HepG2 (cell line): ENCODE measurements at places on chromosomes 4 and X.

DNA sequence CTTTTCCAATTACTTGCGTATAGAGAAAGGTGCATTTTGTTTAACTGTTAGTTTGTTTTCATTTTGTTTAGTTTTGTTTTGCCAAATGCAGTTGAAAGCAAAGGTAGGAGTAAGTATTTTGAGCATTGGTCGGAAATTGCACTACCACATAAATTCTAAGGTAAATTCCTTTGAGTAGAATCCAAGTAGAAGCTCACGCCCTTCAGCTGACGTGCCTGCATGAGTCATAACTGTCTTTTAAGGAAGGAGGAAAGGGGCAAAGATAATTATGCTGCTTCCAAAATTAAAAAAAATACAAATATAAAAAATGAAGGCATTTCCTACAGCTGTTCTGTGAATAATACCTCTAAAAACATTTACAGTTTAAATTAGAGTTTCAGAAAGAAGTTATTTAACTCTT lies 110.2 kb upstream of the MYOZ2 start:
- peaks cover 7% of the 10 kb centered on the region; the same call in 1 of the 3 replicates for H3K27me3 ChIP-seq
- H3K27ac ChIP-seq = no peak overlapping the region
- H3K36me3 ChIP-seq = no peaks in the 10 kb centered on the region
- no peaks in the 10 kb centered on the region for H3K4me1 ChIP-seq
- no peak for DNase-seq
- H3K4me3 ChIP-seq = no peak overlapping the region

- H3K27me3 ChIP-seq = no peaks in the 10 kb centered on the region
- H3K36me3 ChIP-seq = no peaks in the 10 kb centered on the region
- DNase-seq = no peak
- no peak overlapping the region for H3K27ac ChIP-seq
- H3K4me3 ChIP-seq = no peak overlapping the region
- no peaks in the 10 kb centered on the region for H3K4me1 ChIP-seq
Measured at GRCh38 chrX:26822448-26822847, 606.5 kb downstream of the MAGEB5 start.

GRCh38 chrX:142938793-142939192 lies 86.9 kb upstream of the SPANXN4 start:
- no peaks in the 10 kb centered on the region for H3K27me3 ChIP-seq
- no peaks in the 10 kb centered on the region for H3K4me1 ChIP-seq
- H3K4me3 ChIP-seq = no peak overlapping the region
- no peak overlapping the region for H3K27ac ChIP-seq

DNA sequence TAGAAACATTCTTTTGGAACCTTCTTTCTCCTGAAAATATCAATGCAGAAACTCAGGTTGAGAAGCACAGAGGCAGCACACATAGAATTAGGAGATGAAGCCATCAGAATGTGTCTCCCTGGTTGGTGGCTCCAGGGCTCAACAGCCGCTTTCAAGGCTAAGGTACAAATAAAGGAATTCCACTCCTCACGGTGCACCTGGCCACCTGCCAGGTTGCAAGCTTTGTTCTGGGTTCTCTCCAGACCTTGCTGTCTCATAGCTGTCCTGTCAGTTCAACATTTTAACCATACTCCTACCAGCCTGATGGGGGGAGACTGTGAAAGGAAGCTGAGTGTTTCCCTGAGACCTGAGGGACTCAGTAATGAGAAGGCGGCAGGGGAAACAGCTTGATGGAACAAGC lies 96.3 kb upstream of the HPF1 start:
- H3K4me1 ChIP-seq = no peaks in the 10 kb centered on the region
- H3K36me3 ChIP-seq = no peaks in the 10 kb centered on the region
- H3K4me3 ChIP-seq = no peak overlapping the region
- no peaks in the 10 kb centered on the region; the same call in 1 of the 2 replicates for H3K27me3 ChIP-seq
- H3K27ac ChIP-seq = no peak overlapping the region

- DNase-seq = no peak
- no peaks in the 10 kb centered on the region for H3K36me3 ChIP-seq
- H3K27ac ChIP-seq = no peak overlapping the region
- H3K4me3 ChIP-seq = no peak overlapping the region
- H3K4me1 ChIP-seq = no peaks in the 10 kb centered on the region
Measured at GRCh38 chr4:62543002-62543401, 1342.9 kb downstream of the ADGRL3 start.

DNA sequence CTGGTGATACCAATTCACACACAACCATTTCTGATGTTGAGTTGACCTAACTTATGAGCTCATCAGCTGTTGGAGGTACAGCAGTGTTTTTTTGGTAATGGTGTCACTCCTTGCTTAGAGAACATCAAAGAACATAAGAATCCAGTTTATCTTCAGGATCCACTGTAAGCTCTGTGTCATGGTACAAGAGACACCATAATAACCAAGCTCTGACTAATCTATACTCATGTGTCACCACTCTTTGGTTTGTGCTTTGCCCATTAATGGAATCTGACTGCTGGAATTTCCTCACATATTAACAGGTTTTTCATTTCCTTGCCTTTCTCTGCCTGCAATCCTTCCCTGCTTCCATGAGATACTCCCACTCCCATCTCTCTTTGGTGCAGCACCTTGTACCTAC lies 735.1 kb upstream of the LCORL start:
- no peak overlapping the region for H3K27ac ChIP-seq
- no peaks in the 10 kb centered on the region for H3K27me3 ChIP-seq
- no peaks in the 10 kb centered on the region for H3K36me3 ChIP-seq
- no peak for DNase-seq
- H3K4me1 ChIP-seq = no peaks in the 10 kb centered on the region

GRCh38 chrX:79176028-79176427 lies 31.5 kb downstream of the GPR174 start:
- H3K4me1 ChIP-seq = no peaks in the 10 kb centered on the region
- no peak overlapping the region for H3K4me3 ChIP-seq
- no peak overlapping the region for H3K27ac ChIP-seq
- no peaks in the 10 kb centered on the region for H3K27me3 ChIP-seq
- DNase-seq = no peak

- no peak for DNase-seq
- no peak overlapping the region for H3K27ac ChIP-seq
- no peak overlapping the region for H3K4me3 ChIP-seq
- peaks cover 25% of the 10 kb centered on the region; the same call in 2 of the 3 replicates for H3K36me3 ChIP-seq
- H3K27me3 ChIP-seq = no peaks in the 10 kb centered on the region
Measured at GRCh38 chr4:55409468-55410171, 13.9 kb downstream of the TMEM165 start.

- no peak overlapping the region for H3K4me3 ChIP-seq
- no peaks in the 10 kb centered on the region for H3K27me3 ChIP-seq
- H3K36me3 ChIP-seq = no peaks in the 10 kb centered on the region
- no peak for DNase-seq
- no peaks in the 10 kb centered on the region for H3K4me1 ChIP-seq
Measured at GRCh38 chrX:131577999-131578734, 34.3 kb downstream of the OR13H1 start.

GRCh38 chr4:2341261-2341841 lies 77.1 kb downstream of the ZFYVE28 start:
- H3K36me3 ChIP-seq = no peaks in the 10 kb centered on the region
- no peaks in the 10 kb centered on the region for H3K4me1 ChIP-seq
- no peak for DNase-seq
- peaks cover 15% of the 10 kb centered on the region for H3K27me3 ChIP-seq
- H3K4me3 ChIP-seq = no peak overlapping the region

GRCh38 chrX:63739885-63740284 lies 45.1 kb downstream of the ARHGEF9 start:
- H3K4me3 ChIP-seq = no peak overlapping the region
- H3K27me3 ChIP-seq = no peaks in the 10 kb centered on the region
- no peak overlapping the region for H3K27ac ChIP-seq
- H3K4me1 ChIP-seq = no peaks in the 10 kb centered on the region
- no peaks in the 10 kb centered on the region for H3K36me3 ChIP-seq
- DNase-seq = no peak

DNA sequence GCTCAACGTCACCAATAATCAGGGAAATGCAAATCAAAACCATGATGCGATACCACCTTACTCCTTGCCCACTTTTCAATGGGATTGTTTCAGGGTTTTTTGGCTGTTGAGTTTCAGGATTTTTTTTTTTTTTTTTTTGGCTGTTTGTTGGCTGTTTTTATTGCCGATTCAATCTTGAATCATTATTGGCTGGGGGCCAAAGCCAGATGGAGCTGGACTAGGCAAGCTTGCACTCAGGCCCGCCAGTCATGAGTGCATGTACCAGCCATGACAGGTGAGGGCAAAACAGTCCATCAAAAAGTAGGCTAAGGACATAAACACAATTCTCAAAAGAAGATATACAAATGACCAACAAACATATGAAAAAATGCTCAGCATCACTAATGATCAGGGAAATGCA lies 13.3 kb downstream of the YIPF7 start:
- H3K27ac ChIP-seq = no peak overlapping the region
- no peak overlapping the region for H3K4me3 ChIP-seq
- H3K36me3 ChIP-seq = no peaks in the 10 kb centered on the region
- no peaks in the 10 kb centered on the region for H3K27me3 ChIP-seq
- H3K4me1 ChIP-seq = no peaks in the 10 kb centered on the region
- DNase-seq = no peak

DNA sequence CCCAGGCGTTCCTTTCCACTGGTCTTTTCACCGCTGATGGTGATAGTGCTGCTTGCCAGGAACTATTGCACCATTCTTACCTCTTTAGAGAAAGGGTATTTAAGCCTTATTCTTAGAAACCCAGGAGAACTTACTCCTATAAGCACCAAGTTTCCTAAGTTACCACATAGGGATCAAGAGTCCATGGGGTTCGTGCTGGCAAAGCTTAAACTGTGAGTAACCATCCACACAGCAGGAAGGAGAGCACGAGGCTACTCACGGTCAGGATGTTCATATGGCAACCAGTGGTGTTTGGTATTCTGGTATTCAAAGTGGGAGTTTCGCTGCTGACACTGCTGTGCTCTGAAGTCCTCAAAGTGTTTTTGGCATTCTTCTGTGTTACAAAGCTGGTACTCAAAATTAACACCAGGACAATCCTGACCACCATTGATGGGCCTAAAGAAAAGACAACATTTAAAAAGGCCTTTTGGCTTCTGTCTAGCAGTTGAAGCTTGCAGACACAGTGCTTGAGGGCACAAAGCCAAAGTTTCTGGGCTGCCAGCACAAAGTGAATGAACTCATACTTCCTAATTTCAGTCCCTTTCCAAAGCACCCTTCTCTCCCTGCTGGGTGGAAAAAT lies 256.9 kb downstream of the ADAMTS3 start:
- no peak overlapping the region for H3K4me3 ChIP-seq
- no peaks in the 10 kb centered on the region for H3K36me3 ChIP-seq
- H3K4me1 ChIP-seq = no peaks in the 10 kb centered on the region
- H3K27me3 ChIP-seq = no peaks in the 10 kb centered on the region
- DNase-seq = peak; percentile 1

DNA sequence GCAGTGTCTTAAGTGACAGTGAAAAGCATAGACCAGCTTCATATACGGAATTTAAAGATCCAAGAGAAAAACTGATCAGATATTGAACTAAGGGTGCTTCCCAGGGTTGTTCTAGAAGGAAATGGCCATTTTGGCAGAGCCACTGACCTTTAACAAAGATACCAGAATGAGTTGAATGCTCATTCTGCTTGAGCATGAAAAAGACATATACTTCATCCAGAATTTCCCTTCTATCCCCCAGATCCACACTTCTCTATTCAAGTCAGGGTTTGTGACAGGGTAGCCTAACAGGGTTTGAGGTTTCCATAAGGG lies 45.6 kb upstream of the FAM9C start:
- H3K4me3 ChIP-seq = no peak overlapping the region
- no peak for DNase-seq
- H3K4me1 ChIP-seq = peaks cover 21% of the 10 kb centered on the region
- H3K27me3 ChIP-seq = no peaks in the 10 kb centered on the region
- H3K36me3 ChIP-seq = no peaks in the 10 kb centered on the region
- peak overlapping the region; percentile 54 for H3K27ac ChIP-seq

- H3K4me1 ChIP-seq = peaks cover 33% of the 10 kb centered on the region
- H3K4me3 ChIP-seq = no peak overlapping the region
- H3K27ac ChIP-seq = no peak overlapping the region
- no peak for DNase-seq
Measured at GRCh38 chr4:76569225-76569624, 134.2 kb downstream of the SHROOM3 start.

- H3K4me3 ChIP-seq = no peak overlapping the region
- H3K4me1 ChIP-seq = no peaks in the 10 kb centered on the region
- no peaks in the 10 kb centered on the region; the same call in 1 of the 2 replicates for H3K27me3 ChIP-seq
- no peak for DNase-seq
Measured at GRCh38 chr4:40718586-40718985, 31.2 kb upstream of the NSUN7 start.

GRCh38 chrX:10833299-10834169 lies 213.1 kb upstream of the MID1 start:
- peak; percentile 10 for DNase-seq
- no peaks in the 10 kb centered on the region for H3K4me1 ChIP-seq
- no peak overlapping the region for H3K4me3 ChIP-seq
- H3K27me3 ChIP-seq = no peaks in the 10 kb centered on the region
- H3K36me3 ChIP-seq = no peaks in the 10 kb centered on the region
- H3K27ac ChIP-seq = no peak overlapping the region

GRCh38 chr4:51842167-51842553 lies 793 bp upstream of the DCUN1D4 start:
- no peaks in the 10 kb centered on the region for H3K27me3 ChIP-seq
- H3K27ac ChIP-seq = no peak overlapping the region
- no peaks in the 10 kb centered on the region for H3K36me3 ChIP-seq
- DNase-seq = no peak
- peak overlapping the region; percentile 74 for H3K4me3 ChIP-seq

GRCh38 chr4:145623831-145624230 lies 4.6 kb downstream of the MMAA start:
- H3K4me1 ChIP-seq = peaks cover 9% of the 10 kb centered on the region
- no peak overlapping the region for H3K27ac ChIP-seq
- no peaks in the 10 kb centered on the region; the same call in 2 of the 3 replicates for H3K27me3 ChIP-seq
- no peak for DNase-seq

- H3K27me3 ChIP-seq = no peaks in the 10 kb centered on the region
- DNase-seq = no peak
- no peaks in the 10 kb centered on the region for H3K36me3 ChIP-seq
- no peak within 1 kb of the TSS for H3K27ac ChIP-seq
Measured at GRCh38 chrX:102155806-102156179, at the start of gene BEX5. BEX5 (minus strand) TSS chrX:102155977; CDS start chrX:102154265, 1,712 bp downstream.

DNA sequence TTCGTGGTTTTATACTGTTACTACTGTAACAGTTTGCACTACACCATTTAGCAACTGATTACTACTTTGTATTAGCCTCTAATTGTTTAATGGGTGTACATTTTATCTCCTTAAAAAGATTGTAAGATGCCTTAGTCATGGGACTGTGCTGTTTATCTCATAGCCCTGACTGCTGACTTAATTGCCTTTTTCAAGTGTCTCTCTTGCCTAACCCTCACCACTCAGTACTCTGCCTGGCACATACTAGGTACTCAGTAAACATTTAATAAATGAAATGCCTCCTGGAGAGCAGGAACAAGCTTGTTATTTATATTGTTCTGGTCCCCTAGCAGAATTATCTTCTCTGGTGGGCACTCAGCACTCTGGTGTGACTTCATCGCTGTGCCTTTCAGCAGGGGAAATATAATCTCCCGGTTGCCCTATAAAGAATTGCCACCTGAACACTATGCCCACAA lies 1.7 kb upstream of the STIM2 start:
- H3K27me3 ChIP-seq = no peaks in the 10 kb centered on the region; the same call in 2 of the 3 replicates
- DNase-seq = no peak
- no peak overlapping the region; the same call in 1 of the 2 replicates for H3K4me3 ChIP-seq
- H3K27ac ChIP-seq = no peak overlapping the region
- H3K36me3 ChIP-seq = no peaks in the 10 kb centered on the region

- no peak for DNase-seq
- H3K27ac ChIP-seq = no peak overlapping the region
- H3K4me1 ChIP-seq = peaks cover 22% of the 10 kb centered on the region
- H3K27me3 ChIP-seq = no peaks in the 10 kb centered on the region
- no peaks in the 10 kb centered on the region for H3K36me3 ChIP-seq
- no peak overlapping the region for H3K4me3 ChIP-seq
Measured at GRCh38 chr4:74006009-74006476, 7.6 kb upstream of the CXCL5 start.
